ENCODE measurements at places on chromosomes 5 and 9. TPM values are rescaled to one million over a fixed set of nuclear protein-coding genes. Genes with fewer than 3 reads are reported as not detected.

GRCh38 chr9:86842573-86842972, 104.7 kb downstream of the GAS1 start:
- DNase-seq = no peak

The SLC2A6 gene
- total RNA-seq = 8.4 TPM

The OGN gene
- not detected for total RNA-seq

The ELP1 gene
- total RNA-seq = 29.1 TPM

The DPM2 gene
- total RNA-seq = 38.7 TPM

The GCNT1 gene
- total RNA-seq = 19.1 TPM
